ENCODE measurements at places on chromosomes 13 and 19. TPM values are rescaled to one million over a fixed set of nuclear protein-coding genes. Genes with fewer than 3 reads are reported as not detected.

The PPFIA3 gene
- polyA plus RNA-seq, result 3.4 TPM

The SWSAP1 gene
- 2.2 TPM for polyA plus RNA-seq

The KLK4 gene
- polyA plus RNA-seq, result not detected

The ZNF471 gene
- polyA plus RNA-seq, result 5.1 TPM

The PSG3 gene
- polyA plus RNA-seq, result not detected

The CRX gene
- not detected for polyA plus RNA-seq

The CILP2 gene
- polyA plus RNA-seq, result 0.07 TPM

DNA sequence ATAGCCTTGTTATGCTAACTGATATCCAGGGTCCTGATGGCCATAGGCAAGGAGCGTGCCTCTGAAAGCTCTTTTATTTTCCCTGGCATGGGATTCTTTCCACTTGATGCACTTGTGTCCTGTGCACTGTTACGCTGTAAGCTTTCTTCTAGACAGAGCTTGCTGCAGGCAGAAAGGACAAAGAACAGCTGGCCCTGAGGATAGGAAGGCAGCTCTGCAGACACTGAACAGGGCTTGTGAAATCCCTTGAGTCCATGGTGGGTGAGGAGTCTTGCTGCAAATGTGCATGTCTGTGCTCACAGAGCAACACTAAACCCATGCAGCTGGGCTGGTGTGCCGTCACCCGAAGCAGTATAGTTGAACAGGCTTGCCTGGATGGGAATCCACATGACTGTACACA, 126.6 kb downstream of the AKAP11 start:
- DNase-seq, result no peak
- no peaks in the 10 kb centered on the region for H3K4me1 ChIP-seq
- no peaks in the 10 kb centered on the region for H3K36me3 ChIP-seq
- H3K27ac ChIP-seq, result no peak overlapping the region
- no peak overlapping the region for H3K4me3 ChIP-seq
- peaks cover 4% of the 10 kb centered on the region for H3K27me3 ChIP-seq

DNA sequence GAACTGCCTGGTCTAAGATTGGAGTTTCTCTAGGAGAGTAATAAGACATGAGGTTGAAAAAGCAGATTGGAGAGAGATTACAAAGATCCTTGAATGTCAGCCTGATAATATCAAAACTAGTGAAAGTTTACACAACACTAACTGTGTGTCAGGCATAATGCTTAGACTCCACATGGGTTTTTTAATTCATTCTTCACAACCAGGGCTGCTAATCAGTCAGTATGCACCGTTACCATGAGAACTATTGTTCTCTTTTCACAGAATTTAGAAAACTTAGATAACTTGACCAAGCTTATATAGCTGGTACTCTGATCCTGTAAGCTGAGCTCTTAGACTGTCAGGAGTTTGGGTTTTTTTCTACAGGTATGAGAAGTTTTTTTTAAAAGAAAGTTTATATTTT, 46.6 kb upstream of the TSC22D1 start:
- DNase-seq, result no peak
- H3K36me3 ChIP-seq, result no peaks in the 10 kb centered on the region
- H3K27ac ChIP-seq, result no peak overlapping the region
- H3K4me1 ChIP-seq, result no peaks in the 10 kb centered on the region
- no peak overlapping the region for H3K4me3 ChIP-seq

DNA sequence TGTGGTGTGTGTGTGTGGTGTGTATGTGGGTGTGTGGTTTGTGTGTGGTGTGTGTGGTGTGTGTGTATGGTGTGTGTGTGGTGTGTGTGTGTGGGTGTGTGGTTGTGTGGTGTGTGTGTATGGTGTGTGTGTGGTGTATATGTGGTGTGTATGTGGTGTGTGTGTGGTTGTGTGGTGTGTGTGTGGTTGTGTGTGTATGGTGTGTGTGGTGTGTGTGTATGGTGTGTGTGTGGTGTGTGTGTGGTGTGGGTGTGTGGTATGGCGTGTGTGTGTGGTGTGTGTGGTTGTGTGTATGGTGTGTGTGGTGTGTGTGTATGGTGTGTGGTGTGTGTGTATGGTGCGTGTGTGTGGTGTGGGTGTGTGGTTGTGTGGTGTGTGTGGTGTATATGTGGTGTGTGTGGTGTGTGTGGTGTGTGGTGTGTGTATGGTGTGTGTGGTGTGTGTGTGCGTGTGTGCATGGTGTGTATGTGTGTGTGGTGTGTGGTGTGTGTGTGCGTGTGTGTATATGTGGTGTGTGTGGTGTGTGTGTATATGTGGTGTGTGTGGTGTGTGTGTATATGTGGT, 8.7 kb downstream of the SHISA7 start:
- no peak overlapping the region for H3K4me3 ChIP-seq
- no peaks in the 10 kb centered on the region for H3K4me1 ChIP-seq
- DNase-seq, result no peak
- no peaks in the 10 kb centered on the region for H3K36me3 ChIP-seq
- no peak overlapping the region for H3K27ac ChIP-seq

- H3K27ac ChIP-seq, result no peak overlapping the region
- H3K36me3 ChIP-seq, result no peaks in the 10 kb centered on the region
- no peaks in the 10 kb centered on the region for H3K27me3 ChIP-seq
- no peak for DNase-seq
These were observed 309.8 kb downstream of the COG6 start for GRCh38 chr13:39965309-39965708.

DNA sequence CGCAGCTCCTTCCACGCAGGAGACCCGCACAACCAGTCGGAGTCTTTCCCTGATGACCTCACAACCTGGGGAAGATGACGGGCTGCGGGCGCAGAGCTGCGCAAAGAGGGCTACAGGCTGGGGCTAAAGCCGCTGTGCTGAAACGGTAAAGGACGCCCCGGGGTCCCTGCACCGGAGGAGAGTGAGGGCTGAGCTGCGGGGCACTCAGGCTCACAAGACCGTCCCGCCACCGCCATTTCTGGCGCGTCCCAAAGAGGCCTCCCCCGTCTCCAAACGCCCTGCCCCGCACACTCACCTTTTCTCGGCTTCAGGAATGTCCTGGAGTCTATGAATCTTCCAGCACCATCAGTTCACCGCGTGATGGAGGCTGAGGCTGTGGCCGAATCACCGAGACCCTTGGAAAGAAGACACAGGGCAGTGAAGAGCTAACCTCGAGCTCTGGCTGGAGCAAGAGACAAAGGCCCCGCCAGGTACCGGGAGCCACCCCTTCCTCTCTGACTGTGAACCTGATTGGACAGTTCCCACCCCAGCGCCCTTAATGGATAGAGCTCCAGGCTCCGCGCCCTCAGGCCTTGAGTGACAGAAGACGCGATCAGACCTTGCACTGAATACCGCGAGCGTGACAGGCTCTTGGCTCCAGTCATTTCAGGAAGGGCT, 41.8 kb upstream of the ZNF429 start:
- no peaks in the 10 kb centered on the region for H3K36me3 ChIP-seq
- H3K27me3 ChIP-seq, result no peaks in the 10 kb centered on the region
- no peak for DNase-seq
- peak overlapping the region; percentile 1 for H3K4me3 ChIP-seq
- H3K4me1 ChIP-seq, result no peaks in the 10 kb centered on the region
- H3K27ac ChIP-seq, result no peak overlapping the region

GRCh38 chr13:63396746-63397145, 1981.1 kb upstream of the PCDH20 start:
- no peak for DNase-seq
- no peaks in the 10 kb centered on the region for H3K4me1 ChIP-seq
- no peaks in the 10 kb centered on the region for H3K36me3 ChIP-seq
- H3K27ac ChIP-seq, result no peak overlapping the region
- H3K4me3 ChIP-seq, result no peak overlapping the region

DNA sequence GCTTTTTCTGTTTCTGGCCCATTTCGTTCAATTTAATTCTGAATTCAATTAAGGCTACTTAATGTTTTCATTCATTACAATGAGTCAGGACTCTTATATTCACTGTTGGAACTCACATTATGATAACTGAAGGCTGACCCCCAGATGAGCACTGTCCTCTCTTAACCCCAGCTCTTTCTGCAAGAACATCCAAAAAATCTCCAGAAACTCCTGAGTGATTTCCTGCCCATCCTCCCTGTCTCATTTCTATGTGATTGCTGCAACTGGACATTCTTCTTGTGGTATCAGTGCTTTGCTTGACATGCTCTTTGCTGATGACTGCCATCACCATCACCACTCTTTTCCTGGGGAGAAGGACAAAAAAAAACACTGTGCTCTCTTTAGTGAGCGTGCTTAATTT, 240.3 kb downstream of the SPRY2 start:
- DNase-seq, result no peak
- no peak overlapping the region for H3K4me3 ChIP-seq
- no peaks in the 10 kb centered on the region for H3K27me3 ChIP-seq
- no peaks in the 10 kb centered on the region for H3K36me3 ChIP-seq
- no peaks in the 10 kb centered on the region for H3K4me1 ChIP-seq

GRCh38 chr13:68888832-68889231, 1218.8 kb upstream of the ATXN8OS start:
- no peaks in the 10 kb centered on the region for H3K27me3 ChIP-seq
- no peaks in the 10 kb centered on the region for H3K4me1 ChIP-seq
- no peak overlapping the region for H3K27ac ChIP-seq
- H3K4me3 ChIP-seq, result no peak overlapping the region

GRCh38 chr13:75635828-75636435, at the start of gene LMO7:
TSS of gene LMO7 (plus strand) at chr13:75636330. CDS start at chr13:75636658, 328 bp downstream.
- H3K4me1 ChIP-seq, result peaks cover 5% of the 10 kb centered on the region
- H3K27ac ChIP-seq, result no peak within 1 kb of the TSS
- no peaks in the 10 kb centered on the region for H3K27me3 ChIP-seq
- no peaks in the 10 kb centered on the region for H3K36me3 ChIP-seq
- peak within 1 kb of the TSS; percentile 48 for H3K4me3 ChIP-seq

Data from keratinocyte (primary cell).